ENCODE measurements at places on chromosomes 13 and 19.

GRCh38 chr19:47507924-47508553 is 6.8 kb downstream of the NAPA start:
- no peak for DNase-seq

DNA sequence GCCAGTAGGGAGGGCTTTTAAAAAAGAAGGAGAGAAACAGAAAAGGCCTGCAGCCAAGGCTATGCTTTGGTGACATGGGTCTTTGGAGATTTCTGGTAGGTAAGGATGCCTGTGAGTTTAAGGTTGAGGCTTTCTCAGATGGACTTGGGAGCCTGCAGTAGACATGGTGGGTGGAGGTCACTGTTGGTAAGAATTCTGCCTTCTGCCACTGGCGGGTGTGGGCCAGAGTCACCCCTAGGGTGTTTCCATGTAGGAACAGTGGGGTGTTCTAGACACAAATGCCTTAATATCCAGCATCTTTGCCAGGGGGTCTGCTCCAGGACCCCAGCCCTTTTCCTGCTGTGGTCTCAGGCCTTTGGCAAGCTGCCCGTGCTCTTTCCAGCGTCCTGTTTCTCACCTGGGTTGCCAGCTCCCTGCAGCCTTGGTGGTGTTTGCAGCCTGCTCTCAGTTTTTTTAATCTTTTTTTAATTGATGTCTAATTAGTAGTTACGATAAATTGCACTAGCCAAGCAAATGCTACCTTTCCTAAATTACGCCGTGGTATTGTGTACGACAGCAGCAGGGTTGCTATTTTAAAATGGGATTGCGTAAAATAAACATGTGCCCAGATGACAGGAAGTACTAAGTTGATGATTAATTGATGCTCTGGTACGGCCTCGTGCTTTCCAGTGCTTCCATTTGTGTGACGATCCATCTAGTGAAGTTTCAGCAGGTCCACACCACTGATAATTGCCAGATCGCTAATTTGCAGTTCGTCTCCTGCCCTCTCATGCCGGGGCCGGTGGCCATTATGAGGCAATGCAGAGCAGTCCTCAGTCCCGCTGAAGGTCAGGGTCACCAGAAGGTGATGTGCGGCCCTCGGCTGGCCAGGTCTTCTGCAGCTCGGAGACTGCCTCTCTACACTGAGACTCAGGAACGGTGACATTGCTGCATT is 35.3 kb upstream of the NPAS1 start:
- DNase-seq = no peak

- DNase-seq = no peak
Measured at GRCh38 chr19:35642798-35643254, 1.3 kb downstream of the ETV2 start.

- DNase-seq = no peak
Measured at GRCh38 chr19:38932425-38933179, 1.9 kb downstream of the MRPS12 start.

DNA sequence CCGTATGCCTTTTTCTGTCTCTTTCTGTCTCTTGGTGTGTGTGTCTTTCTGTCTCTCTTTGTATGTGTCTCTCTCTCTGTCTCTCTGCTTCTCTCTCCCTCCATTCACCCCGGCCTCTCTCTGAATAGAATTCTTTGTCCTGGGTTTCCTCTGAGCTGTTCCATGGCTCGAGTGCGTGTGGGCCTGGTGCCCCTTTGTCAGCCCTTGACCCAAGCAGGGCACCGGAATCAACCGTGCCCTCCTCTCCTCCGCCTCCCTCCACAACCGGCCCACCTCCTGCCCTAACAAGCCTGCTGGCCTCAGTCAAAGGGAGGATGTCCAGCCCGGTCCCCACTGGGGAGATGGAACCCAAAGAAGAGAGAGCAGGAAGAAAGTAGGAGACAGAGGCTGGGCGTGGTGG is 3.2 kb downstream of the AXL start:
- no peak for DNase-seq

DNA sequence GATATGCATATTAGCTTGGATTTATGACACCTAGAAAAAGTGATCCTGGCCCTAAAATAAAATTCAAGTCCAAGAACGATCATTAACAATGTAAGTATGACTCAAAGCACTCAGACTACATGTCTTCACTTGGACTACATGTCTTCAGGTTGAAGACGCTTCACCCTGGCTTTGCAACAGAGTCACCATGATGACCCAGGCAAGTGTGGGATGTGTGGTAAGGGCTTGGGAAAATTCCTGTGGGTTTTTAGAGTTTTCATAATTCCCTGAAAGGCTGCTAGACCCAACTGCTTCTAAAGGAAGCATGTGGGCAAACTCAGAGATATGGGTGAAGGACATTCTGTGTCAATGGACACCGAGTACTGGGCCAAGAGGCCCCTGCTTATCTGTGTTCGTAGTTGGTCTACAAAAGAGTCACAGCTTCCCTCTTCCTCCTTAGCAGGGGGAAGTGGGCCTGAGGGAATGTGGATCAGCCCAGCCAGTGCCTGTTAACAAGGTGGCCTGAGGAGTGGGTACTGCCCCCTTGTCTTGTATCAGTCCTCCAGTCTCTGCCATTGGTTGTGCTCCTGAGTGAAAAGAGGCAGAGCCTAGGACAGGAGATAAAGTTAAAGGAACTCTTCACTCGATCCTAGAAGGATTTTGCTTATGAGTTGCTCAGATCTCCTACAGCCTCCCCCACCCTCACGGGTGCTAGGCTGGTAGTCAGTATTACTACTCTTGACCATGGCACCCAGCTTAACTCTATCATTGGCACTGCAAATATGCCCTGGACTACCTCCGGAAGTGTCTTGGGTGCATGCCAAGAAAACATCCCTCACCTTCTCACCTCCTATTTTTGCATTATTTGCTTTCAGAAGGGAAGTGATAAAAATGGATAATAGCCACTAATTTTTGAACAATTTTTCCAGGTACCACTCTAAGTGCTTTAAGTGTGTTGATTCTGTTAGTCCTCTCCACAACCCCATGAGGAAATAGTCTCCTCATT is 406.3 kb downstream of the COG6 start:
- DNase-seq = no peak

DNA sequence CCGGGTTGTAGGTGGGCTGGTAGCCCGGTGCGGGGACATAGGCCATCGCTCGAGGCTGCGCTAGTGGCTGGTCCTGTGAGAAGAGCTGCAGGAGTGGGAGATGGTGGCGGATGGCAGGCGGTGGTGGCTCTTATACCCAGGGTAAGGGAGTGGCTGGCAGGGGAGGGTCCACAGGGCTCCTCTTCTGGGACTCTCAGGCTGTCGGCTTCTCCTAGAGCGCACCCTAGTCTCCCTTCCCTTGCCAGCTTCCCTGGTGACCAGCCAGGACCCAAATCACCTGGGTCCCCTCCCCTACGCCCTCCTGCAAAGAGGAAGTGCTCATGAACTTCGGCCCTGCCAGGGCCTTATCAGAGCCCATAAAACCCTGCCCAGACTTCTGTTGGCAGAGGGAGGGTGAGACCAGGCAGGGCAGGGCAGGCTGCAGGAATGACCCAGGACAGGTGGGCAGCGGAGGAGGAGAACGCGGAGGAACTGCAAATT is at the start of gene LGALS4:
LGALS4 (minus strand) TSS at position 105 of the 480 bp plus-strand sequence; CDS start at position 46, 59 bp downstream.
- no peak for DNase-seq

- DNase-seq = no peak
Measured at GRCh38 chr19:1166872-1167573, 7.0 kb downstream of the SBNO2 start.

GRCh38 chr19:1261798-1262622 is 7.1 kb upstream of the CIRBP start:
- no peak for DNase-seq

DNA sequence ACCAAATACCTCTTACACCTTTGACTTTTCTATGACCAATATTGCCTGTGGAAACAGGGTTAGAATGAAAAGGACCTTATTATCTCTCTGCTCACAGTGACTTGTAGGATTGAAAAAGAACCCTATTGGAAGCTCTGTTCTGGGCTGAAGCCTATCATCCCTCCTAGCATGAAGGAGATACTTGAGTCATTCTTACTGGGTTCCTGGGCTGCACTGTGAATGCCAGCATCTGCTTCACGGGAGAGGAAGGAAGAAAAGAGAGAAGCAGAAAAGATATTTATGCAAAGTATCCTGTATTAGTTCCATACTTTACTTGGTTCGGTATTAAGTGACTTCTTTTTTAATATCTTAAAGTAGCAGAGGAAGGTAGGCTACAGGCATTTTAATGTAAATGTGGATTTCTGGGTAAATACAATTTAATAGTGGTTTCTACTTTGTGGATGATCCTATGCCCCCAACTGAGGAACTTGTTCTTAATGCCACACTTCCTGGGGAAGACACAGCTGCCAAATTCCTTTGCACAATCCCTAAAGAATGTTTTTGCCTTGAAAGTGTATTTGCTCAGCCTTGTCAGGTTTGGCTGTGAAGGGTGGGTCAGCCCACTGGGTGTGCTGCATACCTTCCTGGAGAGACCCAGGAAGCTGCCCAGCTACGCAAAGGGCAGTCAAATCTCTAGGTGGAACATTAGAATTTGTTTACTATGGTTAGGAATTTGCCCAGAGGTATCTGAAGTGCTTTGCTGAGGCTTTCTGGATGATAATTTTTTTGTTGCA is 13.7 kb upstream of the SCEL start:
- no peak for DNase-seq

DNA sequence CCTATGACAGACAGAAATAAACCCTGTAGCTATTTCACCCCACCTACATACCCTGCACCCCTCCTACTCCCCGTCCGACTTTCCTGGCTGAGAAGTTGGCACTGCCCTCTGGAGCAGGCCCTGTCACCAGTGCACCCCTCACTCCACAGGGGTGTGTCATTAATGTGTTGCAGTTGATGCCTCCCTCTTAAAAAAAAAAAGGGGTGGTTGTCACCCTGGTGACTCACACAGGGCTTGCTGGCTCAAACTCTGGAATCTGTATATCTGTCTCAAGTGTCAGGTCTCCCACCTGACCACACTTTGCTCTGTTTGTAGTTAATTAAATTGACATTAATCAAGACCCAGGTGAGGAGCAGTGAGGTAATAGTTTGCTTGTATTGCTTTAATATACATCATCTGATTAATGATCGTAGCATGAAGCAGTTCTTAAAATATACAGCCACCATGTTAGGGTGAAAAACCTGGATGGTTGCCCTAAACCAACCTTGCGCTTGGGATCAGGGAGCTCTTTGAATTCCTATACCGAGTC is 2.0 kb upstream of the GATAD2A start:
- DNase-seq = no peak
